ENCODE measurements at places on chromosomes 1 and 21.

GRCh38 chr1:6950001-6950765 is 164.9 kb downstream of the CAMTA1 start:
- no peak for DNase-seq

- DNase-seq, result no peak
Observed at GRCh38 chr1:34165422-34165921, 442 bp upstream of the CSMD2 start.

GRCh38 chr1:180953291-180954004 is 40.8 kb downstream of the KIAA1614 start:
- no peak for DNase-seq

DNA sequence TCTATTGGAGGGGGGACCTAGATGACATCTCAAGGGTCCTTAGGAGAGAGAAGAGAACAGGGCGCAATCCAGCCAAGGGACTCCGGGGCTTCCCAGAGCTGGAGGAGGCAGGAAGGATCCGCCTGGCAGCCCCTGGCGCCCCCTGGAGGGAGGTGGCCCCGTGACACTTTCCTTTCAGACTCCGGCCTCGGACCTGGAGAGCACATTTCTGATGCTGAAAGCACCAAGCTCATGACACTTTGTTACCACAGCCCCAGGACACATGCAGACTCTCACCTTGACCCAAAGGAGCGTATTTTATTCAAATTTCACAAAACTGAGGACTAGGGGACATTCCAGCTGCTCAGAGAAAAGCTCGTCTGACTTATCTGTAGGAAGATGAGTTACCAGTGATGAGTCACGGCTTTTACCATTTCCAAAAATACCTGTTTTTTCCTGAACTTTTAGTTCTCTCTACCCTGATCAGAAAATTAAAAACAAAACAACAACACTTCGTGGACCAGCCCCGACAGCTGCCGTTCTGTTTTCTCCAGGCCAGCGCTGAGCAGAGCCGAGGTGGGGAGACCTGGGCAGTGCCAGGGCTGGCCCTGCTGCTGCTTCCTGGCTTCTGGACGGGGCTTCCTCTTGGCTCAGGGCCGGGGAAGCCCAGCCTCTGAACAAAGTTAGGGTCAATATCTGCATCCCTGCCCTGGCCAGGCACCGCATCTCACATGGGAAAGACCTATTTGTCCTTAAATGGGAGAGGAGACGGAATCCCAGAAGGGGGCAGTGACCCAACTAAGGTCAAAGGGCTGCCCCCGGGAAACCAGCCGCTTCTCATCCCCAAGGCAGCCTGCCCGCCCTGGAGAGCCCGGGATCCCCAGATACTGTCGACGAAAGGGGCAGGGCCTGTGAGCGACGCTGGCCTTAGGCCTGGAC is 21.6 kb upstream of the POFUT2 start:
- no peak for DNase-seq

DNA sequence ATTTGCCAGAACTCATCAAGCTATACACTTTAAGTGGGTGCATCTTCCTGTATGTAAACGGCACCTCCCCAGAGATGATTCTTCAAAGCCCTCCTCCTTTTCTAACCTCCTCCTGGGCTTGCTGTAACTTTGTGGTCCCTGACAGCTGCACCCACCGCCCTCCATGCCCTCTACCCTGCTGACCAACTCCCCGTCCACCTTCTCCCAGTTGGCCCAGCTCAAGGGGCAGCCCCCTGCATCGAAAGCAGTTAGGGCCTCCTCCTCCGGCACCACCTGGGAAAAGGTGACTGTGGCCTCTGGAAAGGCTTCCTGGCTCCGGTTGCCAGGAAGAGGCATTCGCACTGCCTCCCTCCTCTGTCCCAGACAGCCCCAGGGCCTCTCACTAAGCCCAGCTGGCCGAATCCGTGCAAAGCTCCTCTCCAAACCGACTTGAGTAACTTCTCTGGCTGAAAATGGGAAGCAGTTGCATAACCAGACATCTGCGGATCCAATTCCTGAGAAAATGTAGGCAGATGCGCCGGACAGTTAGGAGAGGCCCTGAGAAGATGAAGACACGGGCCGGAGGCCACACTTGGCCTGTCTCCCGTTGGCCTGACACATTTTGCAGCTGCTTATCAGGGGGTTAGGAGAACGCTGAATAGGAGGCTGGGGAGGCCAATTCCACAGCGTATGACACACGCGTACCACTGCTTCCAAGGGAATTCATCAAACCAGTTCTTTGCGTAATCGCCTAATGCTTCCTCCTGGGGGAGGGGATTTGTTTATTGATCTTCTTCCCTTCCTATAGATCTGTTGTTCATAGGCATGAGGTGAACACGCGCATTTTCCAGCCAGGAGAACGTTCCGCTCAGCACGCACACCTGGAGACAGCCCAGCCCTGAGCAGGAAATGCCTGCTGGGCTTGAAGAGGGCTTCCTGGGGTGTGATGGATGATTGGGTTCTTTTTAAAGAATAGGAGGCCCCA is 48.7 kb upstream of the COL6A2 start:
- DNase-seq, result no peak

GRCh38 chr1:34711485-34711884 is 43.4 kb upstream of the GJB5 start:
- no peak for DNase-seq

DNA sequence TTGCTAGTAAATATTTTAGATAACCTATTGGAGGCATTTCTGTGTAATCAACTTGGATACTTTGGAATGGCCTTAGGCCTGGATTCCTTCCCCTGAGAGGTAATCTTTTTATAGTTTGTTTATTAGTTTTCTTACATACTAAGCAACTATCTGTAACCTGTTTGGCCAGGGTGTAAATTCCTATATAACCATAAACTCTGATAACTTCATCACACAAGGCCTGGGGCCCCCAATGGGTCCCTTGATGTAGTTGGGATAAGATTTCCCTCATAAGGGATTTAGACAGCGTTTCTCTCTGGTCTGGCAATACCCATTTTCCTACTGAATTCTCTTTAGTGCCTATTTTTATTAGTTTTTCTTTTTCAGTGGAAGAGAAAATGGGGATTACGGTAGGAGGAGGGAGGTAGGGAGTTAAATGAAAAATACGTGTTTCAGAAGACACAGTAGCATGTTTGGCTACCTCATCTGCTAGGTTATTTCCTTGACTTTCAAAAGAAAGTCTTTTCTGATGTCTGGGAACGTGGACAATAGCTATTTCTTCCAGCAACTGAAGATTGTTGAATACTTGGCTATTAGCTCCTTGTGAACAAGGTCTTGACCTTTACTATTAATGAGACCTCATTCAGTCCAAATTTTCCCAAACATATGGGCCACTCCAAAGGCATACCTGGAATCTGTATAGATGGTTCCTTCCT is 7.4 kb upstream of the AADACL3 start:
- no peak for DNase-seq

- peak; percentile 5 for DNase-seq
Observed at GRCh38 chr21:32726839-32727686, 750 bp downstream of the SYNJ1 start.

DNA sequence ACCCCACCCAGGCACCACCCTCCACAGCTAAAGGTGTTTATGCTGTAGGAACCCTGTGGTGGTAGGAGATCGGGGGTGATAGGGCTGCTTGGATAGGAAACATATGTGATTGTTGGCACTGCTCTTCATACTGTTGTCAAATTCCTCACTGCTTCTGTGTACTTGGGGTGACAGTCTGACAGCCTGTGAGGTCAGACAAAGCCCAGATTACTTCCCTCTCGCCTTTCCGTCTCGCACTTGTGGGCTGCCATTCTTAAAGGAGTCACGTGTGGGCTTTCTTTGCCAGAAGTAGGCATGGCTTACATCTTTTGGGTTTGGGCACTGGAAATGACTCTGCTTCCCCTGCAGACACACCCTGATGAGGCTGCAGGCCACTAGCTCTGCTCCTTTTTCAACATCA is 363.8 kb downstream of the DISC1 start:
- no peak for DNase-seq

GRCh38 chr1:3500265-3500835 is 45.9 kb downstream of the ARHGEF16 start:
- DNase-seq, result no peak

GRCh38 chr1:99527078-99527477 is 118.8 kb upstream of the PALMD start:
- DNase-seq, result no peak

GRCh38 chr1:96688767-96689166 is 32.8 kb upstream of the PTBP2 start:
- no peak for DNase-seq

GRCh38 chr1:160996178-160996577 is 24.8 kb downstream of the F11R start:
- DNase-seq, result no peak

- no peak for DNase-seq
Observed at GRCh38 chr1:53766831-53767405, 28.0 kb upstream of the GLIS1 start.

DNA sequence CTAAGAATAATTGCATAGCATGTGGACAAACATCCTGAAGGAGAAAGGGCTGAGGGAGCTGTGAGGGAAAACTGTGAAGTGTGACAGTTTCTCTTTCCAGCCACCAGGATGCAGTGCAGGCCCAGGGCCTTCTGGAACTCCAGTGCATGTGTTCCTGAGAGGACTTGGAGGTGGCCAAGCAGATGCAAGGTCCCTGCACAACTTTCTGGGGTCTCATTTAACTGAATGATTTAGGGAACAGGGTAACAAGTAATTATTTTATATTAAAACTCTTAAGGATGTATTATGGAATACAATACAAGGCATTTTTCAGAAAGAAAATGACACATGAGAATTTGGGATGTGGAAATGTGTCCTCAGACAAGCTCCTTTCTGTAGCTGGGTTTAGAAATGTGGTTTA is 61.2 kb upstream of the MCOLN3 start:
- no peak for DNase-seq

DNA sequence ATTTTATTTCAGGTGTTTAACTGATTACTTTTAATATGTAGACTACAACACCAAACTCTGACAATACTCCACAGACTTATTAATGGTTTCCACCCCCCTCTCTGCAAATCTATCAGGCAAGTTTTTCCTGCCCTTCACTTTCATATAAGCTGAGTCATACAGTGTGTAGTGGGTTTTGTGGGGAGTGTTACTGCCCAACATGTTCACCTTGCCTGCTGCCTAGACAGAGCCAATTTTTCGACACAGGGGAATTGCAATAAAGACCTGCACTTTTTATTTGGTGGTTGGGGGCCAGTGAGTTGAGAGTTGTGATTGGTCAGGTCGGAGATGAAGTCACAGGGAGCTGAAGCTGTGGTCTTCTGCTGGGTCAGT is 119.7 kb downstream of the PPIAL4G start:
- DNase-seq, result no peak

GRCh38 chr1:234631721-234632125 is 21.7 kb upstream of the IRF2BP2 start:
- DNase-seq, result no peak

DNA sequence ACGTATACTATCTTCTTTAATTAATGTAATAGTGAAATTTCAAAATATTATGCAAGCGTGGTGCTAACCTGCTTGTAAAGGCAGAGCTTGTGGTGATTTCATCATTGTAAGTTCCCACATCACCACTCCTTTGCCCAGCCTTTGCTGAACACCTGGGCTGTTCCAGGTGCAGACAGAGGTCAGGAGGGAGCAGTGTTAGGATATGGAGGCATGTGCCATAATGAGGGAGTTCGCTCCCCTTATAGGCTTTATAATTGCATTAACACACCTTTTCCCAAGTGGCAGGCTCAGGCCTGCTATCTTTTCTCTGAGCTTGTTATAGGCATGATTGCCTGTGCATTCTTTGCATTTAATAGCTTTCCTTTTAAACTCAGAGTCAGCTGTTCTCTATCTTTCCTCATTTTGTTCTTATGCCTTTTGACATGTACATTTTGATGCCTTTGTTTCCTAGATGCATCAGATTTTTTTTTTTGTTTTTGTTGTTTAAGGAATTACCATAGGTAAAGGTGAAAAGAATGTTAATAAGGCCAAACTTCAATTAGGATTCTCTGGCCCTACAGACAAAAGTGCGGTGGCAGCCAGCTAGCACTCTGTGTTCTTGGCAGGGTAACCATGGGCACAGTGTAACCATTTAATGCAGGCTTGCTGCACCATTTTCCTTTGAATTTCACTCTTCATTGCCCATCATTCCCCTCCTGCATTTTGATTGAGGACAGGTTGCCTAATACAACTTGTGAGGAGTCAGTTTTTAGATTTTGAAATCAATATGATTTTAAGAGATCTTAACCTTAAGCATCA is 12.6 kb downstream of the NPL start:
- no peak for DNase-seq

DNA sequence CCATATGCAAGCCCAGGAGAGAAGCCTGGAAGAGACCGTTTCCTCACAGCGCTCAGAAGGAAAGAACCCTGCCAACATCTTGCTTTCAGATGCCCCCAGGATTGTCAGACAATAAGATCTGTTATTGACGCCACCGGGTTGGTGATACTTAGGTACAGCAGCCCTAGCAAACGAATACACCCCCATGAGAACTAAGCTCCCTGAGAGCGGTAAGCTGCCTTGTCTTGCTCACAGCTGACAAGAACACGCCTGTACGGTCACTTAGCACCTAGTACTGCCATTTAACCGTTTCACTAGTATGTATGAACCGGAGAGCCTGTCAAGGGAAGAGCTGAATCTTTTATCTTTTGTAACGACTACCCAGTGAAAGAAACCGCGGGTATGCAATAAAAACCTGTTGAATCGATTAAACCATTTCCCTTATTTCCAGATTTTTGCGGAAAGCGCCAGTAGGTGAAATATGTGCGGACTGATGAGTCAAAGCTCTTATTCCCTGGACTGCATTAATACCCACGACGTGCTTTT is 619 bp upstream of the ZBTB8B start:
- DNase-seq, result no peak

GRCh38 chr21:42566524-42567213 is 53.0 kb downstream of the SLC37A1 start:
- DNase-seq, result no peak

DNA sequence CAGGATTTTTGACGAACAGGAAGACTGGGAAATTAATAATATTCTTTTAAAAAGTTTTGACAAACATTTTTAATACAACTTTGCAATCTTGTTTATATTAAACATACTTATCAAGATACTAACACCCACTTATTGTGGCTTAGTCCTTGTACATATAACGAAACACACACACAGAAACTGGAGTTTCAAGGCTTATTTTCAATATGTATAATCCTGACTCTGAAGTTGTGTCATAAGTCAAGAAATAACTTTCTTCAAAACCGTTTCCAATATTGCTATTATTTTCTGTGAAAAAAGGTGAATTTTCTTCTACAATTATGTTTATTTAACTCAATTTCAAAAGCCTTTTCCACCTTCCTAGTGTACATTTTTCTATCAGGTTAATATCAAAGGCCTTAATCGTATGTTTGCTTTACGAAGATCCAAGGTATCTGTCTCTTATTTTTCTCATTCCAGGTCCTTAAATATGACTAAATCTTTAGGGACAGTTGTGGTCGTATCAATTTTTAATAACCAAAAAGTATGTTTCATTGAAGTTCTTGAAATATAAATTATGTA is 1.8 kb downstream of the CDKN2C start:
- DNase-seq, result no peak

- no peak for DNase-seq
Observed at GRCh38 chr1:235838021-235838420, 28.7 kb downstream of the LYST start.

DNA sequence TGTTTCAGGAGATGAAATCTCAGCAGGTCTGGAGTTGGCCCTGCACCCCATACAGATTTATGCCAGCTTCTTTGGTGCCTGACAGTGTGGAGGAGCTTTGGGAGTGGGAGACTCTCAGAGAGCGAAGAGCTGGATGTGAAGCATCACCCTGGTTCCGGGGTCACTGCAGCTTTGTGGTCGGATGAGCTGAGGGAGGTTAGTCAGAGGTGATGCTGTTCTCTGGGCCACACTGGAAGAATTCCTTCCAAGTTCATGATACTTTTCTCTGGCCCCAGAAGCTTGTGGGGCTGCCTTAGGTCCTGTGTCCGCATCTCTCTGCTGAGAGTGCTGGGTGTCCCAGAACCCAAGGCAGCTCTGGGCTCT is 467.8 kb downstream of the CAMTA1 start:
- no peak for DNase-seq

GRCh38 chr1:248914796-248915381 is 8.9 kb downstream of the PGBD2 start:
- DNase-seq, result no peak

All from memory B cell (primary cell).